ENCODE measurements at places on chromosomes 6 and 20. TPM values are rescaled to one million over a fixed set of nuclear protein-coding genes. Genes with fewer than 3 reads are reported as not detected.

DNA sequence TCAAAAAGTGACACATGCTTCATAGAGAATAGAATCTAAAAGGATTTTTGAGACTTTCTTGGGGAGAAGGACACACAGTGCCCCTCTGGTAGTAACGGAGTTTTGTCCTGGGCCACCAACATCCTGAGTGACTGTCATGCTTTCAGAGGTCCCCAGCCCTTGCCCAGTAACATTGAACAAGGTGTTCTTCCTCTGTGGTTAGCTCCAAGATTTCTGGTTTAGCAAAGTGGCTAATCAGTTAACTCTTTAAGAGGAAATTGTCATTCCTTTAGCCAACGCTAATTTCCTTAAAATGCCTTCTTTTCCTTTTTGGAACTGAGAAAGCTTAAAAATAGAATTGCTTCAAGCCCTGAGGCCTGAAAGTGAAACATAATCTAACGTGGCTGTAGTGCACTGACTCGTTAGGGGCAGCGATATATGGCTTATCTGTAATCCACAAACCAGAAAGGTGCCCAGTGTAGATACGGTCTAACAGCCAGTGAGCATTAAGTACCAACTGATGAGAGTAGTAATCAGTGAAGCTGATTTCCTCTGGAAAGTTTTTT is 7.8 kb downstream of the E2F3 start:
- H3K27me3 ChIP-seq, result no peaks in the 10 kb centered on the region
- no peak overlapping the region for H3K4me3 ChIP-seq
- no peak for DNase-seq
- H3K27ac ChIP-seq, result no peak overlapping the region

- H3K4me1 ChIP-seq, result no peaks in the 10 kb centered on the region
- H3K4me3 ChIP-seq, result no peak overlapping the region
- H3K27ac ChIP-seq, result no peak overlapping the region
- no peaks in the 10 kb centered on the region for H3K36me3 ChIP-seq
- no peaks in the 10 kb centered on the region for H3K27me3 ChIP-seq
- no peak for DNase-seq
Measured at GRCh38 chr6:37483917-37484785, 15.5 kb downstream of the CCDC167 start.

- DNase-seq, result peak; percentile 44
- no peak overlapping the region for H3K4me3 ChIP-seq
- peaks cover 5% of the 10 kb centered on the region for H3K36me3 ChIP-seq
- no peak overlapping the region for H3K27ac ChIP-seq
- peaks cover 6% of the 10 kb centered on the region for H3K4me1 ChIP-seq
Measured at GRCh38 chr6:144528743-144529425, 243.7 kb downstream of the UTRN start.

The OR2H2 gene
- not detected for total RNA-seq

DNA sequence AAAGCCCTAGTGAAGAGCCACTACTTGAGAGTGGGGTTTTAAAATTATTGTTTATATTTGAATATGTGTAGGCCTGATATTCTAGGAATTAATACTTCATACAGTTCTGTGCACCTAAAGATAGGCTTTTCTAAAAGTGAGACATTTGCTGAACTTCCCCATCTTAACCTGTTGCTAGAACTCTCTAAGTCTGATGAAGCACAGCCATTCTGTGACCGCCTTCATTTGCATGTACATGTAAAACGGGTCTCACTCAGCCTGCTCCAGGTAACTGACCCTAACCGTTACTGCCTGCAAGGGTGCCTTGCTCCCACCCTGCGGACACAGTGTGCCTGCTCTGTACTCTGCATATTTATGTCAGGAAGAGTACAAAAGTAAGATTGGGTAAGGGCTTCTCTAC is 44.3 kb upstream of the IRF4 start:
- H3K4me3 ChIP-seq, result no peak overlapping the region
- peaks cover 6% of the 10 kb centered on the region for H3K4me1 ChIP-seq
- no peak overlapping the region for H3K27ac ChIP-seq
- no peak for DNase-seq
- H3K27me3 ChIP-seq, result no peaks in the 10 kb centered on the region

DNA sequence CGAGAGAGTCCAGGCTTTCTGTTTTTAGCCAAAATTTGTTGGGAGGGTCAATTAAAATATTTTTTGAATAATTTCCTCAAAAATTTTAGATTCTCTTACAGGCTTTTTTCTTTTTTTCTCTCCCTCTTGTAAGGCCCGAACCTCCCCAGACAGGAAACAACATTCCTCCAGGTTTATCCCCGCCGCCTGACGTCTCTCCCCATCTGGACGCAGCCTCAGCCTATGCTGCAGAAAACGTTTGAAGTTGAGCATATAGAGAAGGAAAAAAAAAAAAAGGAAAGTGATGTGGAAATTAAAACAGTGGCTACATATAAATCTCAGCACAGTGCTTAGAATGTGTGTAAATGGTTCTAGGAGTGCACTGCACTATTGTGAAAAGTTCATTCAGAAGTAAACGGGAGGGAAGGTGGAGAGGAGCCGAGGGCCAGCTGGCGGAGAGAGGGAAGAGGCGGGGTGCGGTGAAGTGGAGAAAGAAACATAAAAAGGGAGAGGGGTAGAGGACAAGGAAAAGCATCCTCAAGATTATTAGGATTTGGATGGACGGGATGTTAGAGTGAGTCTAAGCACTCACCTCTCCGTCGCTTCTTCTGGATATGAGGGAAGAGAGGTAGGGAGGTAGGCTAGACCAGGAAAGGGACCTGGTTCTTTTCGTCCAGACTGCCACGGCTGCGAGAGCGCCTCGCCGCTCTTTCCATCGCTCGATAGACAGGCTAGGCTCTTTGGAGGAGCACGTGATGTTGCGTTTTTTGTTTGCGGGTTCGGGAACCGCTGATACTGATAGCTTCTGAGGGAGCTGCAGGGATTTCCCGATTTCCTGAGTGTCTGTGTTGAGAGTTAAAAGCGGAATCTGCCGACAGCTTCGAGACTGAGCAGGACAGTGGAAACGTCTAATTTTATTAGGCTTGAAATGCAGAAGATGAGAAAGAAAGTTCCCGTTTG is 98.7 kb downstream of the TRIM27 start:
- H3K4me1 ChIP-seq, result no peaks in the 10 kb centered on the region
- H3K4me3 ChIP-seq, result no peak overlapping the region
- H3K36me3 ChIP-seq, result no peaks in the 10 kb centered on the region
- H3K27ac ChIP-seq, result no peak overlapping the region
- peaks cover 38% of the 10 kb centered on the region for H3K27me3 ChIP-seq
- DNase-seq, result no peak

The DLL1 gene
- 1.6 TPM for total RNA-seq

DNA sequence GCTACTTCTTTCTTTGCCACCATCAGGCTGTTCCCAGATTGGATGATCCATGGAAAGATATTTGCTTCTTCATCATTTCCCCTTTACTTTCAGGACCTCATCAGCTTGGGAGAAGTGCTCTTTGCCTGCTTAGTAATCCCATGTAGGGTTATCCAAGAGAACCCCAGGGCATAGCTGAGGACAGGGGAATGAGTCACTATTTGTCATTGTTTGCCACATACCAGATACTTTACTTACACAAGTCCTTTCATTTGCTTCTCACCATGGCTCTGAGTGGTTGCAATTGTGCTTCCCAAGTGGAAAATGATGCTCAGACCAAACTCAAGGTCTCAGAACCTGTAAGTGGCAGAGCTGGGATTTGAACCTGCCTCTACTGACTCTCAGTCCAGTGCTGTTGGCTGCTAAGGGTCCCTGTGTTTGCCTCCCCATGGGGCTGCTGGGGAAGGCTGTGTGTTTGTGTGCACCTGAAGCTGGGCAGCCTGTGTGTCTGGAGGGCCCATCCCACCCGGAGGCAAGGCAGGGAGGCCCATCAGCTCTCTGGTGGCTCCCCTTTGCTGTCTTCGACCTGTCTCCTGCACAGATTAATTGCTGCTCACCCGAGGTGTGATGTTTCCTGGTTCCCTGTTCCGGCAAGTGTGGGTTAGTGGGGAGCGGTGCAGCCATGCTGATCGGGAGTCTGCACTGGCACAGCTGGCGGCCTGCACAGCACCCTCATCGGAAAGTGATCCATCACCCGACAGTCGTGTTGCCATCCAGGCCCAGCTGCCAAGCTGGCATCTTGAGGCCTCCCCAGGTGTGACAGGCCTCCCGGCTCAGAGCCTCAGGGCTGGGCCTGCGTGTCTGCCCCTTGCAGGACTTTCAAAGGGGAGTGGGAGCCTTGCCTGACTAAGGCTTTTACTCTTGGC is 228.8 kb downstream of the DHX35 start:
- no peak overlapping the region for H3K4me3 ChIP-seq
- peak; percentile 0 for DNase-seq
- H3K4me1 ChIP-seq, result no peaks in the 10 kb centered on the region
- no peaks in the 10 kb centered on the region for H3K36me3 ChIP-seq
- H3K27me3 ChIP-seq, result no peaks in the 10 kb centered on the region

GRCh38 chr20:4592316-4593148 is 129.2 kb upstream of the PRND start:
- no peaks in the 10 kb centered on the region for H3K27me3 ChIP-seq
- peak overlapping the region; percentile 58 for H3K4me3 ChIP-seq
- H3K4me1 ChIP-seq, result peaks cover 11% of the 10 kb centered on the region
- peak overlapping the region; percentile 54 for H3K27ac ChIP-seq
- H3K36me3 ChIP-seq, result no peaks in the 10 kb centered on the region
- no peak for DNase-seq

The MUCL3 gene
- not detected for total RNA-seq

GRCh38 chr6:18249271-18249670 is 15.1 kb downstream of the DEK start:
- no peak overlapping the region for H3K27ac ChIP-seq
- peaks cover 12% of the 10 kb centered on the region for H3K36me3 ChIP-seq
- H3K4me3 ChIP-seq, result no peak overlapping the region
- no peaks in the 10 kb centered on the region for H3K27me3 ChIP-seq

- H3K27me3 ChIP-seq, result peaks cover 3% of the 10 kb centered on the region
- no peaks in the 10 kb centered on the region for H3K36me3 ChIP-seq
- peaks cover 11% of the 10 kb centered on the region for H3K4me1 ChIP-seq
- H3K4me3 ChIP-seq, result no peak overlapping the region
Measured at GRCh38 chr6:44727651-44728630, 340.4 kb downstream of the CDC5L start.

The RBPJL gene
- not detected for total RNA-seq

The TMC2 gene
- not detected for total RNA-seq

DNA sequence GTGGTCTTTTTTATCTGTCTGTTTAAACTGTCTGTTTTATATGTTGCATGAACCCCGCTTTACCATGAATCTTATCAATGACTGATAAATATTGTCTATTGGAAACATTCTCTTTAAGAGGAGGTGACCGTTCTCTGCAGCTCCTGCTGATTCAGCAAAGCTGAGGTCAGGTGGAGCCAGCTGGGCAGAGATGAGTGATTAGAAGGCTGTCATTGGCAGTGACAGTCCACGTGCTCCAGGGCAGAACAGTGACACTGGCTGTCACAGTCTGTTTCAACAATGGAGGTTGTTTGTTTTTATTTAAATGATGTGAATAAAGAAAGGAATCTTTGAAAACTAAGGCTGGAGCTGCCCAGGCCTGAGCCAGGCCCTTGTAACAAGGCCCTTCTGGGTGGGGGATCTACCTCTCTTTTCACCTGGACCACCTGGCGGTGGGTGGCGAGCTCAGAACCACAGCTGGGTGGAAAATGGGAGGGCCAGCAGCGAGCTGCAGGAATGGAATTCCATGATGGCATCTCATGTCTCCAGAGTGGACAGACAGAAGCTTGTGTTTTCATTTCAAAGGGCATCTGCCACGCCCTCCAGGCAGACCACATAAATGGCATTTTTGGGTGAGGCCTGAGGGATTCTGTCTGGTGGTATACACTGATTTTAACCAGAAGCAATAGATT is 12.6 kb downstream of the SYNJ2 start:
- peaks cover 37% of the 10 kb centered on the region for H3K4me1 ChIP-seq
- no peak overlapping the region for H3K27ac ChIP-seq
- peaks cover 3% of the 10 kb centered on the region for H3K36me3 ChIP-seq
- no peak for DNase-seq
- no peak overlapping the region for H3K4me3 ChIP-seq

DNA sequence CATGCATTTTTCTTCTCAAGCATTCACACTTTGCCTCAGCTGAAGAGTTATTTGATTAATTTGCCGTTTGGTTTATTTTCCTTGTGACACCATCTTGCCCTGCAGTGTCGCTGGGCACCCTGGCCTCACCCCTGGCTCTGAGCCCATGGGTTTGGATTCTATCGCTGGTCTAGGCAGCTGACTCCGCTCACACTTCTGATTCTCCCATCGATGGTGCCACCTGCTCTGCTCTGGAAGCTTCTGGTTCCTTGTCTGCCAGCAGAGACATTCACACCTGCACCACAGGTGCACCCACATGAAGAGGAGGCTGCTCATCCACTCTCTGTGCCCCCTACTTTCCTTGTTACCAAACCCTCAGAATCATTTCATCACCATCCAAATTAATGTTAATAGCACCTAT is 291.6 kb upstream of the CDH4 start:
- no peaks in the 10 kb centered on the region for H3K27me3 ChIP-seq
- H3K4me3 ChIP-seq, result no peak overlapping the region

DNA sequence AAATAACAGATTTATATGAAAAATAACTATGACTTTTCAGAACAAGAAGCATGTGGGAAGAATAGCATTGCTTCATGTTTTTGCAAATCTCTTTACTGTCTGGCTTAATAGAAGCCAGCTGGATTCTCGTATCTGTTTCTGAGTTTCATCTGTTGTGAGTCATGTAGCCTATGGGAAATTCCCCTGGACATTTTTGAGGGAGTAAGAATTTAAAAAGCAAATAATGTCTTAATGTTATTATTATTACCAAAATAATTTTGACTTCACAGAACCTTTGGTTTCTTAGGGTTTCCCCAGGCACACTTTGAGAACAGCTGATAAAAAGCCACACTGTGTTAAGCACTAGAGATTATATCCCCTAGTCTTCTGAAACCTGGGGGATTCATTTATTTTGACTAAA is 75.8 kb downstream of the SYCP2L start:
- no peaks in the 10 kb centered on the region for H3K27me3 ChIP-seq
- DNase-seq, result peak; percentile 77
- peaks cover 11% of the 10 kb centered on the region for H3K4me1 ChIP-seq

DNA sequence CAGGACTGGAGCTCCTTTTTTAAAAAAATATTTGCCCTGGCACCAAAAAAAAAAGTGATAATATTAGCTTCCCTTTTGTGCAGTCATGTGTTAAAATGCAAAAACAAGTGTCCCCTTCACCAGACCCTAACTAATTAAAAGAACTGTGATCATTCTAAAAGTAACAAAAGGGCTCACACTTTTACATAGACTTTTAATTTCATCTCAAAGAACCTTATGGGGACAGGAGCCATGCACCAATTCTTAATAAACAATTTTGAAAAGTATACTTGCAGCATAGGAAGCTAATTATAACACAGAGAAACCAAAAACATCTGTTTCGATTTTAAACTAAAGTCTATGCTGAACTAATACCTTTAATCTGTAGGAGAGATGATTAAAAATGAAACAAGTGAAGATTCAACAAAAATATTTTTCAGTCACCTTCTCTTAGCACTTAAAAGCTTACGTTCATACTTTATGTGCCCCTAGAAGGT is 17.3 kb downstream of the STX7 start:
- peaks cover 5% of the 10 kb centered on the region for H3K4me1 ChIP-seq
- no peak for DNase-seq
- no peak overlapping the region for H3K27ac ChIP-seq
- no peaks in the 10 kb centered on the region for H3K27me3 ChIP-seq
- no peak overlapping the region for H3K4me3 ChIP-seq

The ESR1 gene
- 0.05 TPM for total RNA-seq

Measured in astrocyte (in vitro differentiated cells and primary cell).